ENCODE measurements at places on chromosomes 3 and 15. TPM values are rescaled to one million over a fixed set of nuclear protein-coding genes. Genes with fewer than 3 reads are reported as not detected.

The GOLGA8J gene
- total RNA-seq, result not detected

The UNC13C gene
- total RNA-seq, result under 0.01 TPM

The TNFSF10 gene
- total RNA-seq, result 20.6 TPM

The IQCF5 gene
- not detected for total RNA-seq

The RAD51 gene
- 1.2 TPM for total RNA-seq

The DPPA2 gene
- not detected for total RNA-seq

The FBXO40 gene
- under 0.01 TPM for total RNA-seq

The TMC3 gene
- total RNA-seq, result not detected

The RLBP1 gene
- total RNA-seq, result not detected

The MYZAP gene
- 5.1 TPM for total RNA-seq

The SEMA3G gene
- 0.31 TPM for total RNA-seq

The ADGRG7 gene
- total RNA-seq, result not detected

The PLS1 gene
- 1.2 TPM for total RNA-seq

The CNOT10 gene
- 33.1 TPM for total RNA-seq

The CHL1 gene
- 1.8 TPM for total RNA-seq

The POPDC2 gene
- total RNA-seq, result 21.5 TPM

The LHFPL4 gene
- total RNA-seq, result not detected

The SEMA3B gene
- total RNA-seq, result 0.42 TPM

The NR1I2 gene
- total RNA-seq, result not detected

The TICRR gene
- total RNA-seq, result 0.10 TPM

The FES gene
- total RNA-seq, result 27.9 TPM

The DZIP3 gene
- total RNA-seq, result 9.2 TPM

The DLEC1 gene
- total RNA-seq, result 1.7 TPM

The FGF12 gene
- total RNA-seq, result under 0.01 TPM

The ST3GAL6 gene
- total RNA-seq, result 5.5 TPM

The SLCO2A1 gene
- not detected for total RNA-seq

The LAMB2 gene
- total RNA-seq, result 3.1 TPM

The COL6A6 gene
- under 0.01 TPM for total RNA-seq

The CLDN1 gene
- 0.10 TPM for total RNA-seq

The UBE2E2 gene
- 53.9 TPM for total RNA-seq

The NPTN gene
- 40.4 TPM for total RNA-seq

The SLC6A20 gene
- total RNA-seq, result 0.10 TPM

The COX17 gene
- total RNA-seq, result 21.5 TPM

The GRIP2 gene
- not detected for total RNA-seq

Data from mononuclear cell (primary cell).